ENCODE measurements at places on chromosomes 1 and 21. TPM values are rescaled to one million over a fixed set of nuclear protein-coding genes. Genes with fewer than 3 reads are reported as not detected.

SRGAP2B gene
- 45.2 TPM for total RNA-seq

UBE2U gene
- total RNA-seq, result not detected

GPR89A gene
- 19.4 TPM for total RNA-seq

OPN3 gene
- total RNA-seq, result 5.3 TPM

ITLN2 gene
- total RNA-seq, result 2.1 TPM

NHLH1 gene
- 0.10 TPM for total RNA-seq

FNDC10 gene
- total RNA-seq, result 3.2 TPM

- peak; percentile 19 for DNase-seq
Measured at GRCh38 chr1:47533793-47534328, 96.0 kb downstream of the FOXD2 start.

DNA sequence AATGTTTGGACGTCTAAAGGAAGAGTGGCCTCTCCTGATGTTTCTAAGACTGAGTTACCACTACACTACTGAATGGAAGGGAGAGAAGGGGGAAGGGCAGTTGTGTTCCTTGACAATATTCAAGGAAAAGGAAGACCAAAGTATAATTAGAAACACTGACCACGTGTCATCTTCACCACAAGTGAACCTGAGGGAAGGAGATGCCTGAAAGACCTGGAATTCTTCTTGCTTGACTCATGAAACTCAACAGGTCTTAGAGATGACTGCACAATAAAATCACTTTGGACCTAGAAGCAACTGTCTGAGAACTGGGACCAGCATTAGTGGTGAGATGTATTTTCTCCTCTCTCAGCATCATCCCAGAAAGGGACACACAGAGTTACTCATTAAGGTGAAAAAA, 56.7 kb downstream of the PTPN14 start:
- DNase-seq, result no peak

GRCh38 chr1:115275216-115275615, 62.8 kb downstream of the NGF start:
- no peak for DNase-seq

DNA sequence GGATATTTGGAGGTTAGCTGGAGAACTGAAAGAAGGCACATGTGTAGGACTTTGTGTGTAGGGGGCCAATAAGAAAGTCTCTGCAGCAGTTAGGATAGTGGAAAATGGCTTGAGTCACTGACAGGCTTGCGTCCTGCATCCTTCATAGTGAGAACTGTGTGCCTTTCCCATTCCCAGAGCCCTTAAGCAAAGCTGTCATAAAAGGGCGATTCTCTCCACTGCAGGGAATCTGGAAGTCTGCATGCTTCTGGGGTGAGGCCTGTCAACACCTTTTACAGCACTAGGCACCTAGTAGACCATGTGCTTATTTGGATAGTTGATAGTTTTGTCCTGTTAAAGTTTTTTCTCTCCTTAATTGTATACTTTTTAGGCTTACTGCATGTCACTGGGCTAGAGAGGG, 39.4 kb upstream of the MACF1 start:
- DNase-seq, result no peak

GRCh38 chr1:191508239-191508638, 650.0 kb upstream of the RGS18 start:
- no peak for DNase-seq

DNA sequence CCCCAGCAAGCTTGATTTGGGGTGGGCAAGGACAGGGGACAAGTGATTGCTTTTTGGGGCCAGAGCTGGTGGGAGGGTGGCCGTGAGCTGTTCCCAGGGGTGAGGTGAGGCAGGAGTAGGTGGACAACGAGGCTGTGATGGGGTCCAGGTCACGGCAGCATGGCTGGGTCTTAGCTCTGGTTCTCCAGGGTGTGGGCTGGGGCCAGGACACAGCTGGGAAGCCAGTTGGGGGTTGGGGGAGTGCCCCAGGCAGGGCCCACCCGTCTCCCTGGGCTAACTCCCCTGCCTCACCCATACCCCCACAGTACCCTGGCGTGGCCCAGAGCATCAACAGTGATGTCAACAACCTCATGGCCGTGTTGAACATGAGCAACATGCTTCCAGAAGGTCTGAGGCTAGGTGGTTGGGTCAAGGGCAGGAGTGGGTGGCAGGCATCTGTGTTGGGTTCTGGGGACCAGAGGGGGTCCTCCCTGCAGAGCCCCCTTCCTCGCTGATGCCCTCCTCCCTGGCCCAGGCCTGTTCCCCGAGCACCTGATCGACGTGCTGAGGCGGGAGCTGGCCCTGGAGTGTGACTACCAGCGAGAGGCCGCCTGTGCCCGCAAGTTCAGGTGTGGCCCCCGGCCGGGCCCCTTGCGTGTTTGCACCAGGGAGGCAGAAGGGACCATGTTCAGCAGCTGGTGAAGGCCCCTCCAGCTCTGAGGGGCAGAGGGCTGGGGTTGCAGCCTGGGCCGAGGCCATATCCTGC, 43.3 kb downstream of the COQ8A start:
- no peak for DNase-seq

DNA sequence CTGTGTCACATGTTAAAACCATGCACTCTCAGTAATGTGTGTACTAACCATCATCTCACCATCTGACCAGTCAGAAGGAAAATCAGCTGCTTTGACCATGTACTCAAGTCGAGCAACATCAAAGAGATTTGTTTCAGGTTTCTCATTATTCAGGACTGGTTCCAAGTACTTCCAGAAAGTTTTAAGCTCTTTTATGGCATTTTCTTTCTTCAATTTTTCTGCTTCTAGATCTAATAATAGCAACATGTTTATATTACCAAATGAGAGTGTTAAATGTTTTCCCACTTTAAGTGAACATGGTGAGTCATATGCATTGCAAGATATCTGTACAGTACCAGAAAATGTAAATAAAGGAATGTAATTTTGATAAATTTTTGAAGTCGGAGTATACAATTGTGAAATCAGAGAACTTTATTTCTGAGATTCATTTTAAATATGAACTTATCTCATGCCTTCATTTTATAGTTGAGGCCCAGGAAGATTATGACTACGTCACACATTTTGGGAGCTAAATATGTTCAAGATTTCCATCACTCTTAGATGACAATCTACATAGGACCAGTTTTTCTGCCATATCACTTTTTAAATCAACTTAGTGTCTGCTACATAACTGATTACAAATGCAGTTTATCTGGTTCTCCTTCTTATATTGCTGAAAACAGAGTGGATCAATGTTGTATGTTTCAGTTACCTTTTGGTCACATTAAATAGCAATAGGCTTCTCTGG, 87.2 kb downstream of the SPAG17 start:
- no peak for DNase-seq

GRCh38 chr1:16924919-16925477, 3.3 kb downstream of the CROCC start:
- DNase-seq, result no peak

GRCh38 chr21:43318841-43319781, 107.8 kb downstream of the SIK1 start:
- DNase-seq, result no peak

GRCh38 chr1:199550199-199551065, 477.1 kb upstream of the NR5A2 start:
- DNase-seq, result no peak

DNA sequence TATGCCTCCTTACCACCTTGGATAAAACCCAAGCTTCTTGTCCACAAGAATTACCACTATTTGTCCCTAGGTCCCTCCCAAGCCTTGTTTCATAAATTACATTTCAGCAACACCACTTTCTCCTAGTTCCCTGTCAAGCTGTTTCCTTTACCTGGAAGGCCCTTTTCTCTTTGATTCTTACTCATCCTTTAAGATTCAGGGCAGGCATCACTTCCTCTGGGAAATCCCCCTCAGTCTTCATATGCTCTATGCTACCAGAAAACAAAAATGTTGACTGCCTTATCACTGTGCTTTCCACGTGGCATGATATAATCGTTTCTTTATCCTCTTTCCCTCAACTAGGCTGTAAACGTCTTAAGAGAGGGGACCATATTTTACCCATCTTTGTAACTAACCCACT, 102.7 kb downstream of the LYST start:
- no peak for DNase-seq

GRCh38 chr1:30286241-30286987, 437.0 kb downstream of the MATN1 start:
- DNase-seq, result peak; percentile 40

DNA sequence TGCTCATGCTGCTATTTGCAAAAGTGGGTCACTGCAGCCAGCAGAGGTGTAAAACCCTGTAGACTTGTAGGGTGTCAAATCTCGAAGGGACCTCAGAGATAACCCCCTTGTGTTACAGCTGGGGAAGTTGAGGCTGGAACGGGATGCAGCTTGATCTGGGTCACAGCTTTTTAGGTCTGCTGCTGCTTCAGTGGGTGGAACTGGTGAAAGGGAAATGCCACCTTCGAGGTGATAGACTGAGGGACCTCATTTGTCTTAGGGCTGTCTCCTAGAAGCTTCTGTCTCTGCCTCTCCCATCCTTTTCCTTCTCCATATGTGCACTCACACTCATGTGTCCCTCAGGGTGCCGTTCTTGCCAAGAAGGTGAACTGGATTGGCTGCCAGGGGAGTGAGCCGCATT, 35.4 kb downstream of the QSOX1 start:
- DNase-seq, result no peak

DNA sequence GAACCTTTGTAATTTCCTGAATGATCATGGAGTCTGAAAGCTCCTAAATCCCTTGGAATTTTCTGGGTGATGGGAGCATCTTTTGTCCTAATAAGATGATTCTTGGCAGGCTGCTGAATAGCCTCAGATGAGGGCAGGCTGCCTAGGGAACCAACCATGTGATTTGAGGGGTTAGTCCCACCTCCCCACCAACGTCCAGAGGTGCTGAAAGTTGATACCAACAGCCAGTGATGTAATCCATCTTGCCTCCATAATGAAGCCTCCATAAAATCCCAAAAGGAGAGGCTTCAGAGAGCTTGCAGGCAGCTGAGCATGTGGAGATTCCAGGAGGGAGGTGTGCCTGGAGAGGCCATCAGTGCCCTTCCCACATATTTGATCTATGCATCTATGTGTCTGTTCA, 43.7 kb downstream of the GTF2B start:
- no peak for DNase-seq

GRCh38 chr1:226634166-226634588, 85.6 kb downstream of the STUM start:
- peak; percentile 86 for DNase-seq

GRCh38 chr21:34553151-34553952, 41.3 kb upstream of the KCNE1 start:
- DNase-seq, result no peak

GRCh38 chr1:245241526-245242130, 86.8 kb downstream of the KIF26B start:
- no peak for DNase-seq

Measured in ovary (tissue), 10 donors.